ENCODE measurements at places on chromosomes 5 and 9.

- DNase-seq: no peak
Measured at GRCh38 chr5:155021842-155022241, 8.3 kb downstream of the KIF4B start.

DNA sequence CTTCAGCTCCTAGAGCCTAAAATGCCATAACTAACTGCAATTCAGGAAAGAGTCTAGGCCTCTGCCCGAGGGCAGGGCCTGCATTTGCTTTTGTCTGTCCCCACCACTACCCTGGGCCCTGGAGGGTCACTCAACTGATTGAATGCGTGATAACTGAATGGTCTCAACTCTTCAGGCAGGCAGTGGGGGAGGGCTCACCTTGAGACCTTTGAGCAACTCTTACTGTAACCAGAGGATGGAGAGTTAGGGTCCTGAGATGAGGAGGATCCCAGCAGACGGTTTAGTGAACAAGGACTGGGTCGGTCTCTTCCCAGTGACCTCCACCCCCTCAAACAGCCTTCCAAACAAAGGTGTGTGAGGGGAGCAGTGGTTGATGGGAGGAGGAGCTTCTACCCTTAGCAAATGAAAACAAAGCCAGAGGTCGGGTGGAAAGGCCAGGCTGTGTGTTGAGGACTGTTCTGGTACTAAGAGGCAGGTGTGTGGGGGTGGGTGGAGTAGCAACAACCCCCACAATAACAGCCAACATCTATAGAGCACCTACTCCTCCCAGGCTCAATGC lies 59.4 kb downstream of the CXXC5 start:
- DNase-seq: no peak

GRCh38 chr5:10460252-10460906 lies 18.7 kb downstream of the ROPN1L start:
- no peak for DNase-seq

- DNase-seq: no peak
Measured at GRCh38 chr5:32358611-32359010, 45.9 kb upstream of the MTMR12 start.

DNA sequence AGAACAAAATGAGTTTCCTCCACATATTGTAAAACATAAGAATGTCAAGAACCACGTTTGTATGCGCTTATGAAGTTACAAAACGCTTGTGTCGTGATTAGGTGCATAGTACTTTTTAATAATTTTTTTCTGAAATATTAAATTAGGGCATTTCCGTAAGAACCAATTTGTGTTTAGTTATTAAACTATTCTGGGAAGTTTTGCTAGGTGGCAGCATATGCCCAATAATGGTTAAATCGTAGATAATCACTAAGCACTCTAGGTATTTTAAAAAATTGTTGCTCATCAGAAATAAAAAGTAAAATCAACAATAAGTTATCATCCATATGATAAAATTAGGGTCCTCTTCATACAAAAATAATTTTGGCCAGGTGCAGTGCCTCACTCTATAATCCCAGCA lies 5.4 kb downstream of the SRFBP1 start:
- no peak for DNase-seq

DNA sequence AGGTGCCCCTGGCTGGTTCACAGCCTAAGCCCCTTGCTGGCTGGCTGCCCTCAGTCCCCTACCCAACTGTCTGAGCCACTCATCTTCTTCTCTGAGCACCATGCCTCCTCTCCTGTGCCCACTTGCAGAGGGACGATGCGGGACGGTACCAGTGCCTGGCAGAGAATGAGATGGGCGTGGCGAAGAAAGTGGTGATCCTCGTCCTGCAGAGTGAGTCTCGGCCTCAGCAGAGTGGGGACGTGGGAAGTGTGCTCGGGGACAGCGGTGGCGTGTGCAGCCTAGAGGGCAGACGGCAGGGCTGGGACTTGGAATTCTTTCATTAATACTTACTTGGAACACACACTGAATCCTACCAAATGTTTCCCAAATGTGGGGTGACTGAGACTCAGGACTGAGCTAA lies 34.3 kb upstream of the ASS1 start:
- DNase-seq: no peak

DNA sequence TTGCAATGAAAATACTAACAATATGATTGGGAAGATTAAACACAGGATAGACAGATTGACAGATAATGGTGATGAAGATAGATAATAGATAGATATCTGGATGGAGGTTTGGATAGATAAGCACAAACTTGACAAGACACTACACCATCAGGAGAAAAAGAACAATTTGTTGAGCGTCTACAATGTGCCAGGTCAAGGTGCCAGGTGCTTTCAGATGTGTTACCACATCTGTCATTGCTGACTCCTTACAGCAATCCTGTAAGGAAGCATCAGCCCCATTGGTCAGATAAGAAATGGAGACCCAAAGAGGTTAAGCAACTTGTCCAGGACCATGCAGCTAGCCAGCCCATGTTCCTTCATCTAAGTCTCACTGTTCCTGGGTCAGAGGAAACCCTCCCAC lies 1.6 kb upstream of the GABRP start:
- no peak for DNase-seq

- no peak for DNase-seq
Measured at GRCh38 chr9:79259858-79260257, 311.9 kb upstream of the TLE4 start.

GRCh38 chr9:16241231-16241630 lies 629.2 kb downstream of the BNC2 start:
- DNase-seq: no peak

DNA sequence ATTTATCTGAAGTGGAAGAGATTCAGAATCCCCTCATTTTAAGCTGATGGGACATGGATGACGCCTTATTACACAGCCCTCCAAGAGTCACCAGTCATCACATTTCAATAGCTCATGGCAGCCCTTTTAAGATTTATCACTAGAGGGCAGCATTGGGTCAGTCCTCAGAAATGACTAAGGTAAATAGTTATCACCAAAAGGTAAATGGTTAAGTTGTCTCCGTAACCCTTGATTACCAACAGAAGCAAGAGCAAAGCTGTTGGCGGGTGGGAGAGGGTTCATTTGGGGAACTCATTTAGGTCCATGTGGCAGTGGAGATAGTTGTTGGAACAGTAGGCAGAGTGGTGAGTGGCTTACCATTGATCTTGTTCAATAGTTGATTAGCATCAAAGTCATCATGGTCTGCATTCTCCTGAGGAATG lies 12.0 kb upstream of the C9 start:
- no peak for DNase-seq

DNA sequence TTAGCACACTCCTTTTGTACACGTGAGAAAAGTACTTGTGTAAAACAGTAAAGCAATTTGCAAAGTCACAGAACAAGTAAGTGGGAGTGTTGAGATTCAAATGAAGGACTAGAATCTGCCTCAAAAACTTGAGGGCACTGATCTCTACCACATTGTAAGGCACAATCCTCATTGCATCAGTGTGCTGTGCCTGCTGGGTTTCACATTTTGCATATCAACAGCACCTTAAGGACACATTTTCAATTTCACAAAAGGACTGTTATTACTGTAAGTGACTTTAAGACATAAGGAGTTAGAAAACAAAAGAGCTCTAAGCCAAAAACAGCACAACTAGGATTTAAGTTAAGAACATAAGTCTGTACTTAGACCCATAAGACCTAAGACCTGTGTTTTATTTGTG lies 44.7 kb upstream of the HK3 start:
- DNase-seq: no peak

DNA sequence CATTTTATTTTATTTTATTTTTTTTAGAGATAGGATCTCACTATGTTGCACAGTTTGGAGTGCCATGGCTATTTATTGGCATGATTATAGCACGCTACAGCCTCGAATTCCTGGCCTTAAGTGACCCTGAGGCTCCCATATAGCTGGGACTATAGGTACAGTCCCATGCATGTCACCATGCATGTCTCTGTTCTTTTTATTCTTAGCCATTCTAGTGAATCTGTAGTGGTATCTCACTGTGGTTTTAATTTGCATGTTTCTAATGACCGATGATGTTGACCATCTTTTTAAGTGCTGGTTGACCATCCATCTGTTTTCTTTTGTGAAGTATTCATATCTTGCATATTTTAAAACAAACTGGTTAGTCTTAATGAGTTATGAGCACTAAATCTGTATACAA lies 76.1 kb downstream of the SLC44A1 start:
- DNase-seq: no peak

DNA sequence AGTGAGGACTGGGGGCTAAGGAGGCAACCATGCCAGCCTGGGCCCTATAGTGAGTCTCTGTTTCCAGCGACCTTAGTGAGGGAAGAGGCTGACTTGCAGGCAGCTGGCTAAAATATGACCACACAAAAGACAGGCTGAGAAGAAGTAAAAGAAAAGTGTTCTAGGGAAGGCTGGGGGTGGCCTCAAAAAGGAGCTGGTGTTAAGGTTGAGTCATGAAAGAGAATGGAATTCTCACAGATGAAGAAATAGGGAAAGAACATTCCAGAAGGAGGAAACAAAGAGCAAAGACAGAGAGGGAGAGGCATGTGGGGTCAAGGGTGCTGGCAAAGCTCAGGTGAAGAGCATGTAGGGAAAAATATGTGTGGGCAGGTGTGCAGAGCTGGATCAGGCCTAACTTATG lies 302.7 kb upstream of the RFX3 start:
- DNase-seq: no peak

- DNase-seq: no peak
Measured at GRCh38 chr9:34396276-34397214, 19.8 kb upstream of the MYORG start.

- DNase-seq: no peak
Measured at GRCh38 chr9:128540634-128541360, 11.6 kb upstream of the SPTAN1 start.

DNA sequence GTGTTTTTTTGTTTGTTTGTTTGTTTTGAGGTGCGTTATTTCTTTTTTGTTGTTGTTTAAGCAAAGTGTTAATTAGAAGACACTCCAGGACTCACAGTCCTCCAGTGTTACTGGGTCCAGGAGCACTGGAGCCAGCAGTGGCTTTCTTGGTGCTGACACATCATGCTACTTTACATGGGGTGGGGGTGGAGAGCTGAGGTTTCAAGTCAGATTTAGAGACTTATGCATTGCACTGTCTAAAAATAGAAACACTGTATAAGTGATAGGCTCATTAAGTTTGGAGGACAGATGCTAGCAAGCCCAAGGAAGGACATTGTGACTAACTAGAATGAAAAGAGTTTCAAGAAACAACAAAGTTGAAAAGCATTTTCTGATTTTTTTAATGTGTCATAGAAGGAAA lies 2209.2 kb downstream of the MAT2B start:
- no peak for DNase-seq
